T-helper 2 cell treated with Interferon-gamma antibody and Interleukin-4, amounts not matched to agents 100 ng/mL and 5 ng/mL, for 36 hours (primary cell): ENCODE measurements at places on chromosomes 1 and 21. TPM values are rescaled to one million over a fixed set of nuclear protein-coding genes. Genes with fewer than 3 reads are reported as not detected.

Gene RUNX3
- 93.0 and 98.8 TPM in 2 replicates for total RNA-seq

Gene TEDDM1
- not detected in 2 replicates for total RNA-seq

Gene EVA1B
- total RNA-seq, result 8.3 and 9.0 TPM in 2 replicates

Gene FMO4
- 1.3 and 2.0 TPM in 2 replicates for total RNA-seq

Gene SPATA17
- total RNA-seq, result not detected in 2 replicates

Gene PRRX1
- not detected in 2 replicates for total RNA-seq

Gene POU3F1
- not detected in 2 replicates for total RNA-seq

Gene TMEM81
- total RNA-seq, result 2.9 and 3.5 TPM in 2 replicates

Gene FAM167B
- total RNA-seq, result 0.34 and 0.52 TPM in 2 replicates

Gene FOXO6
- not detected in 2 replicates for total RNA-seq

Gene INKA2
- total RNA-seq, result 3.0 and 4.0 TPM in 2 replicates
